ENCODE measurements at places on chromosomes 12 and 14.

- DNase-seq: no peak
These were observed 44.3 kb upstream of the HELB start for GRCh38 chr12:66258011-66258410.

DNA sequence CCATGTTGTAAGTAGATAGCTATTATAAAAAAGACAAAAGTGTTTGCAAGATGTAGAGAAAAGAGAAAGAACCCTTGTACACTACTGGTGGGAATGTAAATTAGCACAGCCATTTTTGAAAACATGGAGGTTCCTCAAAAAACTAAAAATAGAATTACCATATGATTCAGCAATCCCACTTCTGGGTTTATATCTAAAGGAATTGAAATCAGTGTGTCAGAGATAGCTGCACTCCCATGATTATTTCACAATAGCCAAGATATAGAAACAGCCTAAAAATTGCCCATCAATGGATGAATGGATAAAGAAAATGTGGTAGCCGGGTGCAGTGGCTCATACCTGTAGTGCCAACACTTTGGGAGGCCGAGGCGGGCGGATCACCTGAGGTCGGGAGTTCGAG, 9.2 kb downstream of the PSMC6 start:
- no peak for DNase-seq

DNA sequence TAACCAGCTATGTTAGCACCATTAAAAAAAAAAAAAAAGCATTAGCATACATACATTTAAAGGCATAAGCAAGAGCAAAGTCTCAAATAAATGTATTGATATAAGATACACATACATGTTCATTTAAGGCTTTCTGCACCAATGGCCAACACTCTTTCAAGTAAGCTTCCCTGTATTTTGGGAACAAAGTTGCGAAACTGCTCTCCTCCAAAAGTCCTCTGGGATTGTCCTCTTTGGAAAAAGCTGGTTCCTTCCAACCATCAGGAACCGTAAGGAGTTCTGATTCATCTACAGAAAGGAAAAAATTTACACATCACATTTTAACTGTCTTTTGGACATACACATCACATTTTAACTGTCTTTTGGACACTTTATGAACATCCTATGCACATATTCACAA, 3.2 kb downstream of the KRR1 start:
- DNase-seq: no peak

GRCh38 chr12:8960176-8960575, 10.7 kb upstream of the M6PR start:
- DNase-seq: no peak

DNA sequence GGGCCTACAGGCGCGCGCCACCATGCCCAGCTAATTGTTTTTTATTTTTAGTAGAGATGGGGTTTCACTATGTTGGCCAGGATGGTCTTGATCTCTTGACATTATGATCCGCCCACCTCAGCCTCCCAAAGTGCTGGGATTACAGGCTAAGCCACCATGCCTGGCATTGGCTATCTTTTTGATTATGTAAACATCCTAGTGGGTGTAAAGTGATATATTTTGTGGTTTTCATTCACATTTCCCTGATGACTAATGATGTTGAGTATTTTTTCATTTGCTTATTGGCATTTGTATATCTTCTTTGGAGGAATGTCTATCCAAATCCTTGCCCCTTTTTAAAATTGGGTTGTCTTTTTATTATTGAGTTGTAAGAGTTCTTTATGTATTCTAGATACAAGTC, 16.3 kb downstream of the CREBL2 start:
- DNase-seq: no peak

DNA sequence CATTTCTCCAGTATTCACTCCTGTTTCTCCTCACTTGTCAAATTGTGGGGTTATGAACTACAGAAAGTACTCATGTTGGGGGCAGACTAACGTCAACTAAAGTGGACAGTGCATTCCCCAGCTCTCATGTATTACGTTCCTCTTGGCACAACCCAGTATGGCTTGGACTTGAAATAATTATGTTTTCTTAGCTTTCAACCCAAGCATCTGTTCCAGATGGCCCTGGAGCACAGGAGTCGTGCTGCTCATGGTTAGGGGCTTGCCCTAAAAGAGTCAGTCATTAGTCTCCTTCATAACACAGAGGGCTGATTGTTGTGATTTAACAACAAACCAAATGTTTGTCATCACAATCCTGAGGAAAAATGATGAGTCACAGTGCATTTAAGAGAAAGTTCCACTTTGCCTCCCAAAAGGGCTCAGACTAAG, 154.4 kb downstream of the RPAP3 start:
- no peak for DNase-seq

DNA sequence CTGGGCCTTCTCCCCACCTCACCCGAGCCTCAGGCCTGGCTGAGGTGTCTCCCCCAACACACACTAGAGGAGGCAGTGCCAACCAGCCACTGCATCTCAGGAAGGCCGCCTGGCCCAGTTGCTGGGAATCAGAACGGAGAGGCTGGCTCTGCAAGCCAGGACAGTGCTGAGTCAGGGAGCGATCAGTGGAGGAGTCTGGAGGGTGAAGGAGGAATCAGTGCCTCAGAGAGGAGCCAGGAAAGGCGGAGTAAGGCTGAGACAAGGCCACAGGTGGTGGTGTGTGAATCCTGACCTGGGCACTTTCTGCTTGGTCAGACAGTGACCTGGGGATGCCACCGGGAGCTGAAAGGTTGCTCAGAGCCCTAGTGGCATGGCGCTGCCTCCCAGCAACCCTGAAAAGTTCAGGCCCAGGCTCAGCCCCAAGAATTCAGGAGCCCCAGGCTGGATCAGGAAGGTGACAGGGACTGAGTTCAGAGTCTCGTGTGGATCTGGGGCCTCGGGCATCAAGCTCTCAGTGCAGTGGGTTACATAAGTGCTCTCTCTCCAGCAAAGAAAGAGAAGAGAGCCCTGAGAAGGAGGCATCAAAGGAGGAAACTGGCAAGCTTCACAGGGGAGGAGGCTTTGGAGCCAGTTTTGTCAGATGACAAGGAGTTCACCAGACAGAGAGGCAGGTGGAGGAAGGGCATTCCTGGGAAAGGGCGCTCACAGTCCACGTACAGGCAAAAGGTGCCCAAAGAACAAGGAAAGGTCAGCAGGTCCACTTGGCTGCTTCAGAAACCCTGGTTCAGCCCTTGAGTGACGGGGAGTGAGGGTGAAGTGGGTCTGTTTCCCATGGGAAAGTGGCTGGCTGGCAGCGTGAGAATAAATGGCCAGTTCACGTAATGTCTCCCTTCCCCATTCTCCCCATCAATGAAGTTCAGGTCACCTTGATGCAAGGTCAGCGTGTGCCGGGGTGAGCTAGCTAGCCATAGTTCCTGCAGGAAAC, 87.8 kb downstream of the ZFP36L1 start:
- DNase-seq: peak; percentile 73

Data from RCC 7860 (cell line).